ENCODE measurements at places on chromosomes 1 and 21.

- DNase-seq: no peak
Measured at GRCh38 chr1:202579806-202580205, 130.4 kb downstream of the SYT2 start.

- no peak for DNase-seq
Measured at GRCh38 chr1:231691618-231692259, 65.1 kb downstream of the DISC1 start.

GRCh38 chr1:8506995-8507615 lies 189.2 kb downstream of the SLC45A1 start:
- no peak for DNase-seq

GRCh38 chr1:193189442-193190095 lies 3.2 kb upstream of the B3GALT2 start:
- DNase-seq: no peak

DNA sequence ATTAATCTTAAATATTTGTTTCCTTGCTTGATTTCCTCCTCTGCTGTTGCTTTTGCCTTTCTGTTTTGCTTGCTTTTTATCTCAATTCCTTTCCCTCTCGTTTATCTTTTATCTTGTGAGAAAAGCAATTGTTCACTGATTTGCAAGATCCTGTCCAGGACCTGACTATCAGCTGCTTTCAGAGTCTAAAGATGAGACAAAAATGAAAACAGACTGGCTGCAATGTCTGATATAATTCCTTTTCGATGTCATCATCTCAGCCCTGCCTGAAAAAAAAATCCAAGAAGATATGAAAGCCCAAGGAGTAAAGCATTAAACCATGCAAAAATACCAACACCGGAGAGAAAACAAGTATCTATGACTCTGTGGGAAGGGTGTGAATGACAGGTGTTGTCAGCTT lies 225.5 kb downstream of the PATJ start:
- DNase-seq: no peak

GRCh38 chr1:227662933-227663332 lies 72.2 kb downstream of the JMJD4 start:
- no peak for DNase-seq

DNA sequence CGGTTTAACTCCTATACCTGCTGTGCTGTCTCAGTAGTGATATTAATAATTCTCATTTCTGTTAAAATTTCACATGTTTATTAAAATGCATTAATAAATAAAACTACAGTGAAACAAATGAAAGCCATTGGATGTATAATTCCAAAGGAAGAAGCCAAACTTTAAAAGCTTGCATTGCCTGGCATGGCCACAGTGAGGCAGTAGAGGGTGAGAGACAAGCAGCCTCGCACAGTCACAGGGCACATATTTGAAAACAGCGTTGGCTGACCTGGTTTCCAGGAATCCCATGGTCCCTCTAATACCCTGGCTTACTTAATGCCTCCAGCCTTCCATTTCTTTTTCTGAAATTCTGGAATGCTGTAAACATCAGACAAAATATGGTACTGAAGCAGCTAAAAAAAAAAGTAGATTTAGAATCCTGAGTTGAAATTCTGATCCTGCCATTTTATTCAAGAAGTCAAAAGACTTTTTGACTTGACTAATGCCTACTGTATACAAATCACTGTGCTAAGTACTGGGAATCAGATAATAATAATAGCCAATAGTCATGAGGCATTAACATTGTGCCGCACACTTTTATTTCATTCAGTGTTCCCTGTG lies 6.7 kb upstream of the RNASEL start:
- peak; percentile 56 for DNase-seq

GRCh38 chr21:41923631-41924367 lies 30.0 kb downstream of the C2CD2 start:
- DNase-seq: no peak

DNA sequence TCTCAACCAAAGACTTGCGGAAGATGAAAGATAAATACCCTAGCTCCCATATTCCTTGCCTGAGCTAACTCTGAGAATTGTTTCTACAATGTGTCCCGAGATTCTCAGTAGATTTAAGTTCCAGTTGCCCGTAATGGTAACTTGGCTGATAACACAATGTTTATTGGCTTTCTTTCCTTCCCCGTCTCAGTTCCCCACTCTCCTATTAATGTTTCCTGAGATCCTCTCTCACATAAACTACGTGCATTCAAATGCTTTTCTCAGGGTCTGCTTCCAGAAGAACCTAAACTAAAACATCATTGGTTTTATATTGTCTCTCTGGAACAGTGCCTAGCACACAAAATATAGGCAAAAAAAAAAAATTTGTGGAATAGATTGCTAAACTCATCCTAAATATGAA lies 794.2 kb upstream of the ADGRL2 start:
- DNase-seq: no peak

- DNase-seq: no peak
Measured at GRCh38 chr1:165481820-165482532, 37.0 kb upstream of the RXRG start.

All from CD4-positive, alpha-beta T cell (primary cell).